ENCODE measurements at places on chromosomes 13 and 19.

GRCh38 chr13:21885714-21886224, 214.9 kb downstream of the FGF9 start:
- DNase-seq = no peak

- no peak for DNase-seq
Observed at GRCh38 chr13:46097015-46097414, 7.8 kb downstream of the CPB2 start.

DNA sequence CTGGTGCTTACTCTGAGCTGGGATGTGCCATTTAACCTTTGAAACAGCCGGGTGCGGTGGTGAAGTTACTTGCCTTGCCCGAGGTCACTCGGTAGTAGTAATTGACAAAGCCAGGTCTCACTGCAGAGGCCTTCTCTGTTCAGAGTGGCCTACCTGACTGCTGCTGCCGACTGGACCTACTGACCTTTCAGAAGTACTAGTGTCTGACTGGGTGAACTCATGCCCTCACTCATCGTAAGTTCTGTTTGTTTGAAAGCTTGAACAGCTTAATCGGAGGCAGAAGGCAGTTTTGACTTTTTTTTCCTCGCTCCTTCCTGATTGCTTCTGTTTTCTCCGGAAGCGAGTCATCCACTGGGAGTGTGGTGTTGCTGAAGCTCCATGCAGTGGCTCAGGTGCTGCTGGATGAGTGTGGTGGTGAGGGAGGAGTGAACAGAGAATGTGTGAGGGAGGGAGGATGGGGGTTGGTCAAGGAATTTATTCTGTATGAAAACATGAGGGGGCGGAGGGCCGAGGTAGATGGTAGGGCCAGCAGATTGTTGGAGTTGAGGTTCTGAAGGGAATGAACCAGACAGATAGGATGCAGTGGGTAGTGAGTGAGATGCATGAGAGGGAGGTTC, 2.7 kb downstream of the SPINT2 start:
- no peak for DNase-seq

GRCh38 chr19:3176715-3177501, 1.7 kb upstream of the S1PR4 start:
- peak; percentile 43 for DNase-seq

DNA sequence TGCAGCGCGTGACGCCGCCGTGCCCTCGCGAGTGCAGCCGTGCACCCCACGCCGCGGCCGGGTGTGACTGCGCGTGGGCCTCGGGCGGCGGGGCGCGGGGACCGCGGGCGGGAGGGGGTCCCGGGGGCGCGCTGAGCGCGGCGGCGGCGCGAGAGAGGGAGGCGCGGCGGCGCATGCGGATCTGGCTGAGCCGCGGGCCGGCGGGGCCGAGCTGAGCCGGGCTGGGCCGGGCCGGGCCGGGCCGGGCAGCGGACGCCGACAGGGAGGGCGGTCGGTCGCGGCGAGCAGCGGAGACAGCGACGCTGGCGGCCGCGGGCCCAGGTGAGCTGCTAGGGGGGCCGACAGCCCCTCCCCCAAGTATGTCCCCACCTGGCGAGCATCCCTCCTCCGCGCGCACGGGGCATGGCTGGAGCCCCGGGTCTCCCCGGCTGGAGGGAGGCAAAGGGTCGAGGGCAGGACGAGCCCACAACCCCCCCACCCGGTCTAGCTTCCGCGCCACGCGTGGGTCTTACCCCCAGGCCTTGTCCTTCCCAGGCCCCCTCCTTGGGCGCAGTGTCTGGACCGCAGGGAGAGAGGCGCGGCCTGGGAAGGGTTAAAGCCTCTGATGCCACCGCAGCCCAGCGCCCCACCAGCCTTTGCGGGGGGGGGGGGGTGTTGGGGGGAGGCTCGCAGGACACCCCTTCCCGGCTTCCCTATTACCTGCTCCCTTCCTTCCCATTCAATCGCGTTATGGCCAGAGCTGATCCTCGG, at the start of gene SPTBN4:
TSS of gene SPTBN4 (plus strand) at position 17 of the 750 bp plus-strand sequence. CDS start 5,621 bp downstream, outside the sequence.
- DNase-seq = no peak

DNA sequence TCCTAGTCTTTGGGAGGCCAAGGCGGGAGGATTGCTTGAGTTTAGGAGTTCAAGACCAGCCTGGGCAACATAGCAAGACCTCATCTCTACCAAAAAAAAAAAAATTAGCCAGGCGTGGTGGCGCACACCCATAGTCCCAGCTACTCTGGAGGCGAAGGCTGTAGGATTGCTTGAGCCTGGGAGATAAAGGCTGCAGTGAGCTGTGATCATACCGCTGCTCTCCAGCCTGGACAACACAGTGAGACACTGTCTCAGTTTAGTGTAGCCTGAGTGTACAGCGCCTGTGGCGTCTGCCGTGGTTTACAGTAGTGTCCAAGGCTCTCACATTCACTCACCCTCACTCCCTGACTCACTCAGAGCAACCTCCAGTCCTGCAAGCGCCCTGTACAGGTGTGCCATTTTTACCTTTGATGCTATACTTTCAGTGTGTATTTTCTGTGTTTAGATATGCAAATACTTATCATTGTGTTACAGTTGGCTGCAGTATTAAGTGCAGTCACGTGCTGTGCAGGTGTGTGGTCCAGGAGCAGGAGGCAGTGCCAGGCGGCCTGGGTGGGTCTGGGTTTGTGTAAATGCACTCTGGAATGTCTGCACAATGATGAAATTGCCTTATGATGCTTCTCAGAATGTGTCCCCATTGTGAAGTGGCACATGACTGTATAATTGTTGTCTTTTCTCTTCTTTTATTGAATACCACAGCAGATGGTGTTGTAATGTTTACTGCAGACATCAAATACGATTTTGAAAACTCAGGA, 36.1 kb upstream of the DCUN1D2 start:
- no peak for DNase-seq

- DNase-seq = no peak
Observed at GRCh38 chr19:6023085-6023682, 45.2 kb upstream of the RANBP3 start.

- DNase-seq = no peak
Observed at GRCh38 chr19:1606138-1606651, 933 bp upstream of the UQCR11 start.
